ENCODE measurements at places on chromosomes 1 and 21.
A peak's percentile ranks its signal among the peaks of the same experiment; 100 is the strongest.

DNA sequence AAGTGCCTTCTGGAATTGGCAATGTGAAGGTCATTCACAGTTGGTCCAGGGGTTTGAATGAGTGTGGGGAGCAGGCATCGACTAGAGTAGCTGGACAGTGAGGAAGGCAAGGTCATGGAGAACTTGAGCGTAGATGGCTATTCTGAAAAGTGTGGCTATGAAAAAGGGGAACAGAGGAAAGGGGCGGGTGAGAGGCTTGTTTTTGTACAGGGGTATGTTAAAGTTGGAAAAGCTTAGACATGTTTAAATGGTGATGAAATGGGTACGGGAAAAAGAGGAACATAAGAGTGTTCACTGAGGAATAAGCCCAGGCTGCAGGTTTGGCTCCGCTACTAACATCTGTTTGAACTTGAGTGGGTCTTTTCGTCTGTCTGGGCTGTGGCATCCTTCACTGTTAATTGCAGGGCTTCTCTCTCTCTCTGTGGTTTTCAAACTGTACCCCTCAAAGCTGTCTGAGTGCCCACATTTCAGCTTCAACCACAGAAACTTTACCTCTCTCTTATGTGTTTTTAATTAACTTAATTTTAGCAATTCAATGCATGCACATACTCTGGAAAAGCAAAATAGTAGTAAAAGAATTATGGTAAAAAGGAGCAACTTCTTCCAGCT lies 70.8 kb upstream of the COA6 start:
- no peak for DNase-seq

DNA sequence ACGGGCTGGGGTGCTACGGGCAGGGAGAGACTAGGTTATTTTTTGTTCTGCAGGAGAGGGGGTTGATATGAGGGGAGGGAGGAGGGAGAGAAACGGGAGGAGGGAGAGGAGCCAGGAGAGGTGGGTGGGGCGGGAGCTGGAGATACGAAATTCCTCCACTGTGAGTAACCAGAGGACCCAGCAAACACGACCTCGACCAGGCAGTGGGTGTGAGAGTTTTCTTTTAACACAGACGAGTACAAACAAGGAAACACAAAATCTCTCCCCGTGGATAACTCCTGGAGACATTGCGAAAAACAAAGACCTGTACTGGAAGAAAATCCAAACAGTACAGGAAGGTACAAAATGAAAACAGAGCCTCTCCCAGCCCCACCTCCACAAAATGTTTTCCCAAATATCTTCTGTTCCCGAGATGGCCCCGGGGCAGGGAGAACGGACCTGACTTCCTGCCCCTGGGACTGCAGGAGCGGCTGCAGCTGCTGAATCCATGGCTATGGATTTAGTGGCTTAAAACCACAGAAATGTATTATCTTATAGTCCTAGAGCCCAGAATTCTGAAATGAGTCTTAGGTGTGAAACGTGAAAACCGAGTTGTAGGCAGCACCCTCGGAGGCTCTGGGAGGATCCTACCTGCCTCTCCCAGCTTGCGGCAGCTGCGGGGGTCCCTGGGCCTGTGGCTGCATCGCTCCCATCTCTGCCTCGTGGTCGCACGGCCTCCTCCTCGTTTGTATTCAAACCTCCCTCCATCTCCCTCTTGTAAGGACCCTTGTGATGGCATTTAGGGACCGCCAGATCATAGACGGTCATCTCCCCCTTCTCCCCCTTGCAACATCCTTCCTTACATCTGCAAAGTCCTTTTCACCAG lies 82.2 kb downstream of the RIPK4 start:
- DNase-seq, result no peak

DNA sequence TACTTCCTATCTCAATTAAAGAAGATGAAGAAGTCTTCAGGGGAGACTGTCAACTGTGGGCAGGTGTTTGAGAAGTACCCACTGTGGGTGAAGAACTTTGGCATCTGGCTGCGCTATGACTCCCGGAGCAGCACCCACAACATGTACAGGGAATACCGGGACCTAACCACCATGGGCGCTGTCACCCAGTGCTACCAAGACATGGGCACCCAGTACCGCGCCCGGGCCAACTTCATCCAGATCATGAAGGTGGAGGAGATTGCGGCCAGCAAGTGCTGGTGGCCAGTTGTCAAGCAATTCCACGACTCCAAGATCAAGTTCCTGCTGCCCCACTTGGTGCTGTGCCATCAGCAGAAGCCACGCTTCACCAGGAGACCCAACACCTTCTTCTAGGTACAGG lies 15.5 kb upstream of the RNF19B start:
- no peak for DNase-seq

- DNase-seq, result no peak
These were observed 356.5 kb upstream of the PTBP2 start for GRCh38 chr1:96365076-96365475.

DNA sequence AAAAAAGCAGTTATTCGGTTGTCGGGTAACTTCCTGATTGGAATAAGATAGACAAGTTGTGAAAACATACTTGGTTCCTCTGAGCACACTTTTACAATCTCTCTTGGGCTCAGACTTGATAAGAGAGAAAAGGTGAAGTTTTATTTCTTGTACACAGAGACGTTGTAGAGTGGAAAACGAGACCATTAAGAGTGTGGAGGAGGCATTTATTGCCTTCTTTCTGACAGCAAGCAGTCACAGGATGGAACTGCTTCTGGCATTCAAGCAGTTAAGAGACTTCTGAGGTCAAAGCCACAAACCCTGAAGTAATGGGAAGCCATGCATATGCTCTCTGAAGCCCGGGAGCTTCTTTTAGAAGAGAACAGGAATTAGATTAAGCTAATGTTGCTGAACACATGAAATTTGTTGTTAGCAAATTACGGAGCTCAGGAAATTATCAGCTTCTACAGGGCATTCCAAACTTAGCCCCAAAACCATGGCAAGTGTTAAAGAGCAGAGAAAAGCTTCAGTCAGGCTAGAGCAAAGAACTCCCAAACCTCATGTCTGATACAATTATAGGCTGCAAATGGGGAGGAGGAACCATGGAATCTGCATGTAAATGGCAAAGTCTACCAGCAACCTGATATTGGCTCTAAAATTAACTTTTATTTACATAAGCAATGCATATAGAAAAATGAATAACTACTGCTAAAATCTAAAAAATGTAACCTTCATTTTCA lies 26.0 kb downstream of the S1PR1 start:
- DNase-seq, result no peak

GRCh38 chr1:15573477-15573876 lies 11.4 kb downstream of the AGMAT start:
- DNase-seq, result peak; percentile 13

- DNase-seq, result no peak
These were observed 53.9 kb upstream of the GPR52 start for GRCh38 chr1:174393885-174394284.

GRCh38 chr1:173099166-173099565 lies 48.4 kb upstream of the TNFSF18 start:
- no peak for DNase-seq

GRCh38 chr1:51908499-51908898 lies 30.0 kb upstream of the NRDC start:
- no peak for DNase-seq

GRCh38 chr1:32894019-32894600 lies 7.1 kb downstream of the TMEM54 start:
- no peak for DNase-seq

DNA sequence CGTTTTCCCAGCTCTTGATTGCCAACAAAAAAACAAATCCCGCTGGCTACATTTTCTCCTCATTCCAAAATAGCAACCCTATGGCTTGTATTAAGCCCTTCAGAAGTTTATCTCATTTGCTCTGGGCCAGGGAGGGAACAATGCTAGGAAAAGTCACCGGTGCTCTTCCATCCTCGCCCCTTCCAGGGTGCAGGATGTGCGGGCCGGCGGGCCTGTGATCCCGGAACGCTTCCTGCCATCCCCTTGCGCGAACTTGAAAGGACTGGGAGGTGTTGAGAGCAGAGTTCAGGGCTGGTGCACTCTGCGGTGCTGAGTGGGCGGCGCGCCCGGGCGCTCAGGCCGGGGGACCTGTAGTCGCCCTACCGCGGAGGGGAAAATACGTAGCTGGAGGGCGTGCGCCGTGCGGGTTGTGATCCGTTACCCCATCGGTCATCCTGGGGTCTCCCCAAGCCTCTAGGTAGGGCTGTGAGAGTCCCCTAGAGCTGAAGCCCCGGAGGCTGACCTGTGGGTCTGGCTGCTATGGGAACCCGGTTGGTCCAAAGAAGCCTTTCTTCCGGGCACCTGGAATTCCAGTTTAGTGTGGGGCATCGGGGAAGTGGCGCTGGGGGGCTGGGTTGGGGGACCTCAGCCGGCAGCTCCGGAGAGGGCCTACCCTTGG lies 13.1 kb downstream of the NR5A2 start:
- DNase-seq, result peak; percentile 71

- no peak for DNase-seq
These were observed 70.3 kb downstream of the OLFML2B start for GRCh38 chr1:161953256-161953920.

GRCh38 chr1:11616766-11617165 lies 37.5 kb downstream of the FBXO2 start:
- no peak for DNase-seq

- DNase-seq, result no peak
These were observed 34.2 kb downstream of the PCAT6 start for GRCh38 chr1:202844935-202845334.

DNA sequence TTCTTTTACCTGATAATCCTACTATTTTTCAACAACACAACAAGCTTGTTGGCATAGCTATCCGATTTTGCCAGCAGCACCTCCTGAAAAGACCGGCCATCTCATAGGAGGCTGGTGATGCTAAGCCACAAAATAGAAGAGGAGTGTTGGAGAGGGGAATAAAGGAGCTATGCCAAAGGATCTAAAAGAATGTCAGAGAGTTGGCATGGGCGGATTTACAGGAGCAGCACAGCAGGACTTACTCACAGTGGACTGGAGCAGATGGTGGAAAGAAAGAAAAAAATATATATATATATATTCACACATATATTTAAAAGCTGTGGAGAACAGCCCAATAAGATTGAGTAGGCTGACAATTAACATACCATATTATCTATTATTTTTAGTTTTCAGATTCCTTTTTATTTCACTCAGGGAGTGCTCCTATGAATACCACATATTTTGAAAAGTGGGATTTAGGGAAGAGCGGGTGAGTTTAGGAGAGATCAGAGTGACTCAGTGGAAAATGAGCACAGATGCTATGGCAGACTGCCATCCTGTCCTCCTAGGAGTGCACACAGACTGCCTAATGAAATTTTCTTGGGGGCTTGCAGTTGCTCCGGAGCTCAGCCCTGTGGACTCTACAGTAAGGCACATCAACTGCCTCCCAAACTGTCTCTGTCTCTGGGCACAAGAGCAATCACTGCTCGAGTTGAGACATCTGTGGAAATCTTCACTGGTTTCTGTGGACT lies 394.4 kb upstream of the CHRM3 start:
- DNase-seq, result no peak

GRCh38 chr1:170694172-170694926 lies 30.4 kb downstream of the PRRX1 start:
- DNase-seq, result no peak

GRCh38 chr1:2260917-2261316 lies 32.8 kb downstream of the SKI start:
- DNase-seq, result no peak

DNA sequence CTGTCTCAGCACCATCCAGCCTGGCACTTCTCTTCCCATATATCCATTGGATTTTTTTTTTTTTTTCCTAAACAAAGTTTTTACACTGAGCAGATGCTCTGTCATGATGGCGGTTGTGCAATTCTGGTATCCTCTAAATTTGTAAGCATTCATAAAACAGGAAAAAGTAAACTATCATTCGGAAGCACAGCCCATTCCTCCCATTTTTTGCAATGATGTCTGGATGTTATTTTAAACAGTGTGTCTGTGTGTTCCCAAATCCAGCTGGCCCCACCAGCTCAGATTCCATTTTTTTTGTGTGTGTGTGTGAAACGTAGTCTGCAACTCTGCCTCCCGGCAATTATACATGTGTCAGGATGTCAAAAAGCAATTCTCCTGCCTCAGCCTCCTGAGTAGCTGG lies 33.5 kb downstream of the PDPN start:
- peak; percentile 27 for DNase-seq

DNA sequence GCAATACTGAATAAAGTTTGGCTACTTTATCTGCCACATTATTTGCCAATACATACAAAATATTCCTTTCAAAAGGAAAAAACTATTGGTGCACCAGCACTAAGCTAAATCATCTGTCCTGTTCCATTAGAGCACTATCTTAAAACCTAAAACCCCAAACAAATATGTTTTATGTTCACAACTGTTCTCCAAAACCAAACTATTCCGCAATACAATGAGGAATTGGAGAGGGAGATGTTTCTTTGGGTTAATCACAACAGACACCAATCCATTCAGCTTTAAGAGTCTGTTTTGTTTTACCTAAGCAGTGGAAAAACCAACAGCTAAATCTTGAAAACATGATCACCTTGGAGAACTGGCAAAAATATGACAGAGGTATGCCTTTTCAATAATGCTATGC lies 85.1 kb downstream of the ZNF644 start:
- DNase-seq, result no peak

- DNase-seq, result peak; percentile 41
These were observed 27.0 kb upstream of the PRSS38 start for GRCh38 chr1:227788271-227789083.

DNA sequence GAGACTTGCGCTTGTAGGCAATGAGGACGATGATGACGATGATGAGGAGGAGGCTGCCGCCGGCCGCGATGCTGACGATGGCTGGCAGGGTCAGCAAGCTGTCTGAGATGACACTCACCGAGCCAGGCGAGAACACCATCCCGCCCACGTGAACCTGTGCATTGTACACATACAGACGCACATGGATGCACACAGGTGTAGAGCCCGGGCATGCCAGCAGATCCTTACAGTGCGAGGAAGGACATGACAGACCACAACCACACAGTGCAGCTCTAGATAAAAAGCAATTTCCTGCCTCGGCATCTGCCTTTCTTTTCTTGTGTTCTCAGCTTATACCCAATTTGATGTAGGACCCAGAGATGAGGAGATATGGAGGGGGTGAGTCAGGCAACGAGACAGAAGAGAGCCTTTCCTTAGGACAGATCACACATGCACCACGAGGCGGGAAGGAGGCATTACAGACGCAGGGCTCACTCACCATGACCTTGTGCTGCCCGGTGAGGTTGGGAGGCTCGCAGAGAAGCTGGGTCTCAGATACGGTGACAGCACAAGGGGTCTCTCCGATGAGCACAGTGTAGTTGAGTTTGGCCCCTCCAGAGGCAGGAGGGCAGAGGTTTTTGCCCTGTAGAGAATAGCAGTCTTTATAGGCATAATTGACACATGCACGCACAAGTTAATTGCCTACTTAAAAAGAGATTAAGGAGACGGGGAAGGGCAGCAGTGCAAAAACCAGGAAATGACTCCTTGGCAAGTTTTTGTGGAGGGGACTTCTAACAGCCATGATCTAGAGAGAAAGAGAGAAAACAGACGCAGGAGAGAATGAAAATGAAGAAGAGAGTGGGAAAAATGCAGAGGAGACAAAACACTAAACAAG lies 133.9 kb upstream of the CD34 start:
- no peak for DNase-seq

- no peak for DNase-seq
These were observed 18.7 kb downstream of the ADAMTS5 start for GRCh38 chr21:26948194-26948593.

DNA sequence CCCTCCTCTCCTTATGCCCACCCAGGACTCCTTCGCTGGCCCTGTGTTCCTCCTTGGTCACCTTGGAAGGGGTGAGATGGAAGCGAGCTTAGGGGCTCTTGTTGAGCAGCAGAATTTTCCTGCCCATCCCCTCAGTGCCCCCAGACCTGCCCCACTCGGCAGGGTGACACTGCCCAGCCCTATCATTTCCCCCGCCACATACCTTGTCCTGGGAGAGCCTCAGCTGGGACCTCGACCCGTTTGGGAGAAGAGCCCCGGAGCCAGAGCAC lies 1.4 kb upstream of the FNDC5 start:
- no peak for DNase-seq
